NCI-H1105 treated with DMSO at 0.1 percent for 48 hours (cell line): ENCODE measurements at places on chromosomes 16 and 17.

DNA sequence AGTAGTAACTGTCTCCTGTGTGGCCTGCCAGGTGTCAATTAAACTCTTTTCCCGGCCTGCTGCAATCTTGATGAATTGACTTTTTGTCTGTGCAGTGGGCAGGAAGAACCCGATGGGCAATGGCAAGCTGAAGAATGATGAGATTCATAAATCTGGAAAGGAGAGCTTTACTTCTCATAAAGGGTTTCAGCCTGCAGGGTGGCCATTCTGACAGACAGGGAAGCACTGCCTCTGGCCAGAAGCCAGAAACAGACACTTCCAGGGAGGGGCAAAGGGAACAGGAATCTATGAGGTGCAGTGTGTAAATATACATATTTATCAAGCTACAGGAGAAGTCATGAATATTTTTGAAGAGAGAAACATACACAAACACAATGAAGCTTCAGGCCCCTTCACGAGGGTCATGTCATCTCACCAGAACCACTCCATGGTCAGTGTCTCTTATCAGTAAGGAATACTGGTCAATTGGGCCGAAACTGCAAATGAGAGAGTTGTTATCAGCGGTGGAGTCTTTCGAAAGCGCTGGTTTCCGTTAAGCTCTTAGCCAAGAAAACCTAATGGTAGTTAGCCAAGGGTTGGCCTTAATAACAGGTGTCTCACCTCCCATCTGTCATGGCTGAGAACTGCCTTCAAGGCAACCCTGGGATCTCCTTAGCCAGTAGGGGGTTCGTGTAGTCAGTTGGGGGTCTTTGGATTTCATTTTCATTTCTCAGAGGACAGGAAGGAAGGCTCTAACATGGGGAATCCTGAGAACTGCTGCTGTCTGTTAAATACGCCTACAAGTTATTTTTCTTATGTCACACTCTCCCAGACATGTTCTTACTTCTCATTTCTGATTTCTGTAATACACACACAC, 1.2 kb upstream of the NARF start:
- no peak for DNase-seq

DNA sequence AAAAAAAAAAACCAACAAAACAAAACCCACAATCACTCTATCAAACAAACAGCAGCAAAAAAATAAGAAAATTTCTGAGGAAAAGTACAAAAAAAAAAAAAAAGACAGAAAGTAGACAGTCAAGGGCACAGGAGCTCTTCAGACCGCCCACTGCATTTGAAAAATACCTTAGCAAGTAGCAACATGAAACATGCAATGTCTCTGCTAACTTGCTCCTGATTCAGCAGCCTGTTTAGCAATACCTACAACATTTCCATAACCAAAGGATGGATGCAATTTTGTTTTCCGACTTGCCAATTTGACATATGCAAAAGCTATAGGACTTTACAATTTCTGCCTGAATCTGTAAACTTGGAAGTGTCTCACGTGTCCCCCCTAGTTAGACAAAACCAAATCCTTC, 57.4 kb downstream of the SYNRG start:
- no peak for DNase-seq

DNA sequence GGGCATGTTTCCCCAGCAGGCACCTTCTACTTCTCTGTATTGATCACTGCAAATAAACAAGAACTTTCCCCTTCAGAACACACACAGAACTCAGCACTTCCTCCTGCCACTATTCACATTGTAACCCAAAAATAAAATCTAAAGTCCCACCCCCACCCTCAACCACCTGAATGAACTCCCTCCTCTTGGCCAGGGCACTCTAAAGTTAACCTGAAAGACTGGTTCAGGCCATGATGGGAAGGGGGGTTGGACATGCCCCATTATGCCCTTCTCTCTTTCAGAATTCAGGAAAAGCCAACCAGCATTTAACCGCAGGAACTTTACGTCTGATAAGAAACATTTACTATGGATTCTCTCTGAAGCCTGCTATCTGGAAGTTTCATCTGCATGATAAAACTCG, 27.4 kb upstream of the CCL2 start:
- no peak for DNase-seq

- no peak for DNase-seq
Measured at GRCh38 chr17:50270435-50271362, 3.6 kb upstream of the TMEM92 start.

- peak; percentile 61 for DNase-seq
Measured at GRCh38 chr17:76501018-76501826, at the start of gene RHBDF2. TSS of gene RHBDF2 (minus strand) at chr17:76501423. CDS start at chr17:76481524, 19,899 bp downstream.

- no peak for DNase-seq
Measured at GRCh38 chr17:7016886-7017826, 4.7 kb downstream of the RNASEK start.

DNA sequence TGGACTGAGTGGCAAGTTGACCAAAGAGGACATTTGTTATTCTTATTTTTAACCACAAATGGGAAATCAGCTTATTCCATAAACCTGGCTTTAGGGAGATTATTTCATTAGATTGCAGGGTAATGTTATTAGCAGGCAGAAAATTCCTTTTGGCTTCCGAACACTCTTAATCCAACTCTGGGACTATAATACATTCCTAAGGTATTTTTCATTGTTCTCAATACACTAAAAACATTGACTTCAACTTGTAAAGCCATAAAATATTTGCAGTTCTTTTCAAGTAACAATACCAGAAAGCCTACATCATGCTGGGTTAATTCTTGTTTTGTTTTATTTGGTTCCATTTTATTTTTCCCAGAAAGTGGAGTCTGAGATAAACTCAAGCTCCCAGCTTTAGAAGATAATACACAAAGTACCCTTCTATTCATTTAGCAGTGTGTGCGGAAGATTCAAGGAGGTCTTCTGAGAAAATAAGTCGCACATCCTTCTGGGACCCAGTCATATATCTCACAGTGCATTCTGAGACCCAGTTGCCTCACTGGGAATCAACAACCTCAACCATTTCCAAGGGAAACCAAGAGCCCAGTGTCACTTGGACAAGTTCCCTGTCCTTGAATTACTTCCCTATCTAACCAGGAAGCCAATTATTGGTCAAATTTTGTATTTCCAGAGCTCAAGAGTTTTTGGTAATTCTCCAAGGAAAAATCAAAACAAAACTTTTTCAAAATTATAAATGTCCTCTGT, 389.6 kb upstream of the DYNLRB2 start:
- DNase-seq, result no peak

- no peak for DNase-seq
Measured at GRCh38 chr16:72309001-72309400, 137.0 kb upstream of the PMFBP1 start.

DNA sequence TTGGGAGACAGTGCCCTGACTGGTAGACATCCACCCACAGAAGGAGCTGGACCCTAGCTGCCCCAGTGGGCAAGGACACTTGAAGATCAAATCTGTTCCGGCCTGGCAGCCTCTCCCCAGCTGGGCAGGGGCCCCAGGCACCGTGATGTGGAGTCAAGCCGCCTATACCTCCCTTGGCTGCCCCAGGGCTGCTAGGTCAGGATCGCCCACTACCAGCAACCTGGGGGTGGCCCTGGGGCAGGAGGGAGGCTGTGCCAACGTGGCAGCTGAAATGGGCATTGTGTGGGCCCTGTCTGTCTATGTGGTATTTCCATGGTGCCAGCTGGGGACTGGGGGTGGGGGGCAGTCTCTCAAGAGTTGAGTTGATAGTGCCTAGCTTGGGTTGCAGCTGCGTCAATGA, 941 bp downstream of the PDK2 start:
- no peak for DNase-seq

- DNase-seq, result no peak
Measured at GRCh38 chr16:63287401-63287800, 1251.2 kb upstream of the CDH8 start.

DNA sequence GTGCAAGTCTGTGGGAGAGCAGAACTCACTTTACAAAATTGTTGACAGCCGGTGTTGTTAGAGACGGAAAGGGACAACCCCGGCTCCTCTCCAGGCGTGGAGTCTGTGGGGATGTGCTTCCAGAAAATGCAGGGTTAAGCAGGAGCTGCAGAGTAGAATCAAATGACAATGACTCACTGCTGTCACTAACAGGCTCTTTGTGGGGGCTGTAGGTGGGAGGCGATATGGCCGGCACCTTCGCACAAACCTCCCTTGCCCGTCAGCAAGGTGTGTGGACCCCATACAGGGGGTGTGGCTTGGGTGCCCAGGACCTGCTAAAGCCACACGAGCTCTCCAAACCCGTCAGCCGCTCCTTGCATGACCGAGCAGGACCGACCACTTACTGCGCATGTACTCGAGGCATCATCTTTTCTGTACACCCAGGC, 5.8 kb downstream of the PDK2 start:
- no peak for DNase-seq

DNA sequence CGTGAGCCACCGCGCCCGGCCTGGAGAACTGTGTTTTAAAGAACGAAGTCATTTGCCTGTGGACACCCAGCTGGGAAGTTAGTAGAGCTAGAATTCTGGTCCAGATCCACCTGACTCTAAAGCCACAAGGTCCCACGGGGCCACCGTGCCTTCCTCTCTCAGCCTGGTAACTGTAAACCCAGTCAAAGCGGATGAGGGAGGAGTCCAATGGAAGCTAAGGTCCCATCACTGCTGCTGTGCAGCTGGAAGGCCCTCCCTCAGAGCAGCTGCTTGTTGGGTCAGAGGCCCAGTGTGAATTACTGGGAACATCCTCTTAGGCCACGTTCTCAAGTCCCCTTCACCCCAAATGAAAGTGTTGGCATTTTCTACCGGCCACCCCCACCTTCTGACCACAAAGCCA, 48.8 kb upstream of the CACNG5 start:
- no peak for DNase-seq

DNA sequence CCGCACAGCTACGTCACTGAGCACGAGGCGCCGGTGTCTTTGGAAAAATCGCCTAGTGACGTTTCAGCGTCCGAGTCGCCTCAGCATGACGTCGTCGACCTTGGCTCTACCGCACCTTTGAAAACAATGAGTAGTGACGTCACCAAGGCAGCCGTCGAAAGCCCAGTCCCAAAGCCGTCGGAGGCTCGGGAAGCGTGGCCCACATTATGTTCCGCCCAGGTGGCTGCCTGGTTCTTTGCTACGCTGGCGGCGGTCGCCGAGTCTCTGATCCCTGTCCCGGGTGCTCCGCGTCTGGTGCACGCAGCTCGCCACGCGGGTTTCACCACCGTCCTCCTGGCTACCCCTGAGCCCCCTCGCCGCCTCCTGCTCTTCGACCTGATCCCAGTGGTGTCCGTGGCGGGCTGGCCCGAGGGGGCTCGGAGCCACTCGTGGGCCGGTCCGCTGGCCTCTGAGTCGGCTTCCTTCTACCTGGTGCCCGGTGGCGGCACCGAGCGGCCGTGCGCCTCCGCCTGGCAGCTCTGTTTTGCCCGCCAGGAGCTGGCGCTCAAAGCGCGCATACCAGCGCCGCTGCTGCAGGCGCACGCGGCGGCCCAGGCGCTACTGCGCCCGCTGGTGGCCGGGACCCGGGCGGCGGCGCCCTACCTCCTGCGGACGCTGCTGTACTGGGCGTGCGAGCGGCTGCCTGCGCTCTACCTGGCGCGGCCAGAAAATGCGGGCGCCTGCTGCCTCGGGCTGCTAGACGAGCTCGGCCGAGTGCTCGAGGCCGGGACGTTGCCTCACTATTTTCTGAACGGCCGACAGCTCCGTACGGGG, 1.5 kb downstream of the TMEM102 start:
- peak; percentile 83 for DNase-seq

- DNase-seq, result no peak
Measured at GRCh38 chr16:82464187-82464586, 162.6 kb upstream of the CDH13 start.

GRCh38 chr17:31225831-31226230, 71.2 kb downstream of the OMG start:
- no peak for DNase-seq

GRCh38 chr17:77884019-77884418, 74.5 kb upstream of the TNRC6C start:
- peak; percentile 52 for DNase-seq

GRCh38 chr16:49058382-49058781, 223.3 kb downstream of the CBLN1 start:
- DNase-seq, result no peak

DNA sequence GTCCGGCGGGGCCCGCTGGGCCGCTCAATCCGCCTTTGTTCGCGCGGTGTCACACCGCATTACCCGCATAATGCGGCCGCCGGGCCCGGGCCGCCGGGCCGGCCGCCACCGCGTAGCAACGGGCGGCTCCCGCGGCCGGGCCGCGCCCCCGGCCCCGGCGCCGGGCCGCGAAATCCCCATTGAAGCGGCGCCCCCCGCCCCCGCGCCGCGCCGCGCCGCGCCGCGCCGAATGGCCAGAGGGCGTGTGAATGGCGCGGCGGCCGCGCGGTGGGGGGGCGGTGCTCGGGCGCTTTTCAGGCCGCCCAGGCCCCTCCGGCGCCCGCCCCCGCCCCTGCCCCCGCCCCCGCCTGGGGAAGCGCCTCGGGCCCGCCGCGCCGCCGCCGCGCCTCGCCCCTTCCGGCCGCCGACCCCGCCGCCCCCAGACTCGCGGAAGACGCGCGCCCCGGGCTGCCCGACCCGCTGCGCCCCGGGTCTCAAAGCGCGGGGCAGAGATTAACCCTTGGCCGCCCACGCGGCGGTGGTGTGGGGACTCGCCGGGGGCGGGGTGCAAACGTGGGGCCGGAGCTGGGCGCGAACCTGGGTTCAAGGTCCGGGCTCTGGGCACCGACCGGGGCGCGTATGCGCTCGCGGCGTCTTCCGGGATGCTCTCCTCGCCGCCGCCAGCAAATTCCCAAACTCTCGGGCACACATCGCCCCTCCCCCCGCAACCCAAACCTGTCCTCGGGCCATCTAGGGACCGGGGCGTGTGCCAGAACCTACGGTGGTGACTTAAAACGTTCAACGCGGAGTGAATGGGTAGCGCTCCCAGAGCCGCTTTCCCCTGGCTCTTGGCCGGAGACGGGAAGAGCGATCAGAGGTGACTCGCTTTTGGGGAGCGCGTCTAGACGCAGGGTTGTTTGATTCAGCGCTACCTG, 46.7 kb downstream of the WNT3 start:
- no peak for DNase-seq

GRCh38 chr17:15384142-15384787, 42.9 kb upstream of the TEKT3 start:
- DNase-seq, result no peak

- DNase-seq, result peak; percentile 19
Measured at GRCh38 chr17:44502598-44503146, 534 bp downstream of the GPATCH8 start.

GRCh38 chr16:55856950-55857349, 18.2 kb downstream of the CES5A start:
- no peak for DNase-seq
